ENCODE measurements at places on chromosomes 4 and X. TPM values are rescaled to one million over a fixed set of nuclear protein-coding genes. Genes with fewer than 3 reads are reported as not detected.

DNA sequence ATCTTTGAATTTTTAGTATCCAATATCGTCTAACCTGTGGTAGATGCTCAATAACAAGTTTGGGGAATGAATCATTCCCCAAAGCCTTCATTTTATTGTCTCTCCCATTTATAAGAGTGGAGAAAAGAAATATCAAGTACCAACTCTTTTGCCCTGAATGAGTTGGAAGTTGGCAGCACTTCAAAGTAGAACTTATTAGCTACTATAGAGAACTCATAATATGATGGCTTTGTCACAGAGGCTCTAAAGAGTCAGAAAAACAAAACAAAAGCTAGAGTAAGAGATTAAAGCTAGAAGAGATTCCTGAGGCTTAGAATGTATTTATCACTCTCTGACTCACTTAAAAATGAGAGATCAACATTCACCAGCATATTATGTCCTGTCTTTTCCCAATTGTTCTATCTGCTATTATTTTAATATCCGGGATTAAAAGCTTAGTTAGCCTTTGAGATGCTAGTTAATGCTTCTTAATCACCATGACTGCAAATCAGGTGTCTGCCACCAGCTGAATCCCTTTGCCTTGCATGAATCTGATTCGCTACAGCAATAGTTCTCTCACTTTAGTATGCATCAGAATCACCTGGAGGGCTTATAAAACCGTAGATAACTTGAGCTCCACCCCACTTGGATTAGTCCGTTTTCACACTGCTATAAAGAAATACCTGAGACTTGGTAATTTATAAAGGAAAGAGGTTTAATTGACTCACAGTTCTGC is 77.9 kb downstream of the PALLD start:
- no peak for DNase-seq

DNA sequence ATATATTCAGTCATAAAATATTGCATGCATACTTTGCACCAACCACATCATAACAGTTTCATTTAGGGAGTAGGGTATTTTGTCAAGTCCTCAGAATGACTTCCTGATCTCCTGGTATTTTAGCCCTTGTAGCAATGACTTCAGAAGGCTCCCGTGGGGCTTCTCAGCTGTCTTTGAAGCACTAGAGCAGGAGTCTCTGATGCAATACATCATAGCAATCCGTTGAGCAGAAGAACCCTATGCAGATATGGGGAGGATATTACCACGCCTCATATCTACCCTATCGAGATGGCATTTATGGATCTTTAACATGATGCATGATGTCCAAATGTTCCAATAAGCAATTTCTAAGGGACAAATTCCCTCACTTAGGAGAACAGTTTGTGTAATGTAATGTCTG is 373.7 kb upstream of the FTHL17 start:
- DNase-seq, result no peak

- peak; percentile 45 for DNase-seq
Observed at GRCh38 chr4:148216866-148217814, 225.1 kb downstream of the NR3C2 start.

DNA sequence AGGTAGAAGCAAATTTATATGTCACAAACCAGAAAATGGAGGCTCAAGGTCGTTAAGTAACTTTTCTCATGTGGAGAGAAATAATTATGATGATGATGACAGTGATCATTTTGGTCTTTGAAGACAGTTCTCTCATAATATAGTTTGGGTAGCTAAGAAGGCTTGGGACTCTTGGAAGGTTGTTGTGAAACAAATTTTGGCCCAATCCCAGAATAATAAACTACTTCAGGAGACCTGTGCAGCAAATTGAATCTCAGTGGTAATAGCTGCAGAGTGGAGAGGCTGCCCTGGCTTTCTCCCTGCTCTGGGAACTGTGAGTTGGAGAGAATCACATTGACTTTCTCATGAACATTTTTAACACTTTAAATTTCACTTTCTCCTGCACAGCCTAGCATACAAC is 217.2 kb upstream of the BOD1L1 start:
- DNase-seq, result no peak

DNA sequence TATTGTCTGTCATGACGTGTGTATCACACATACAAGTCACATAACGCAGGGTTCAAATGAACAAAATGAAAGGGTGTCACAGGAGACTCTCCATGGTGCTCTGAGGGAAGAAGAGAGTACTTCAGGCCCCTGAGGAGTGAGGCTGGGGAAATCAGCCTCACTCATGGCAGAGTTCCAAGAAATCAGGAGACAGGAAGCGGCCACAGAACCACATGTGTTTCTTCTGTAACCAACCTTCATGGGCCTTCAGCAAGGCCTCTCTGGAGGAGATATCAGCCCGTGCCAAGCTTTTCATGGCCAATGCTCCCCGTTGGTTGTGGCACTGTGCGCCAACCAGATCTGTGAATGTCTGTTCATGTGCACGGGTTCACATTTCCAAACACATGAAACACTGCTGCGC is 76.0 kb downstream of the NAT8L start:
- peak; percentile 24 for DNase-seq

DNA sequence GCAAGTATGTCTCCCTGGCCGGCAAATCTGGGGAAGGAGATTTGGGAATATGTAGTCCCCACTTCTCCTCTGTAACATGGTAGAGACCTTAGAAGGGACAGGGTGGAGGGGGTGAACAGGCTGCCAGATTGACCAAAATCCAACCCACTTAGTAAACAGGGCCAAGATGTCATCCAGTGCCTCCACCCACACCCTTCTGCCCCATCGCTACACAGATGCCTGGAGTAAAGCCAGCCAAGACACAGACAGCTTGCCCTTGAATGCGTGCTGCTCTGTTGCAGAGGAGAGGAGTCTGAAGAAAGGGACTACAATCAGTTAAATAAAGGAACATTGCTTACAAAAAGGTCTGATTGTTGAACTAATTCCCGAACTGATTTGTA is 160.1 kb upstream of the LDB2 start:
- no peak for DNase-seq

- DNase-seq, result no peak
Observed at GRCh38 chr4:15920723-15921591, 17.6 kb downstream of the FGFBP1 start.

GRCh38 chrX:83160096-83160495 is 348.0 kb upstream of the POU3F4 start:
- DNase-seq, result no peak

DNA sequence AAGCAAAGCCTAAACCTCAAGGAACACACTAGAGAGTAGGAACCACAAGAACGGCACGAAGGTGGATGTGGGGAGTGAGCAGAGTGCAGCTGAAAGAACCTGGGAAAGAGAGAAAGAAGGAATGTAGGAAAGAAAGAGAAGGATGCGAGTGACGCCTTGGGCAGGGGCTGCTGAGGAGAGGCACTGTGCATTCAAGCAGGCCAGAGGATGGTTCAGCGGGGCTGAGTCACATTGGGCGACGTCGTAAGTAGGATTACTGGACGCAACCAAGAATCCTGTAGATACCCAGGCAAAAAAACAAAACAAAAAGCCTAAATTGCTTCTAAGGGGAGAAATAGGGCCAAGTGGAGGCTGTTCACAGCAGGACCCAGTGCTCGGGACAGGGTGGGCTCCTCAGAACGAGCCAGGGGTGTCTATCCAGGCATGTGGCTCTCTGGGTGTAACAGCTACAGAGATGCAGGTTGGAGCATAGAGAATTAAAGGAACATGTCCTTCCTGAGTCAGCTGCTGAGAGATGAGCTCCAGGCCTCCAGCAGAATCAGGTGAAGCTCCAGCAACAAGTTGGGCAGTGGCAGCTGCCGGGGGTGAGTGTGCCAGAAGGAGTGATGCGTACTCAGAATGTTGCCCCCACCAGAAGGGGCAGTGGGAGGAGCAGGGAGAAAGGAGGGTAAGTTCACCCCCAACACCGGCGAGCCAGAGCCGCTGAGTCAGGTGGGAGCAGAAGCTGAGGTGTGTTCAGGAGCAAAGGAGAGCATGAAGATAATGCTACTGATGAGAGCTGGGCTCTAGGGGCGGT is 38.6 kb downstream of the NELFA start:
- DNase-seq, result no peak

- no peak for DNase-seq
Observed at GRCh38 chr4:79578606-79579005, 170.6 kb upstream of the GK2 start.

- DNase-seq, result no peak
Observed at GRCh38 chr4:127525608-127526007, 107.1 kb upstream of the INTU start.

GRCh38 chr4:11881364-11881763 is 452.7 kb upstream of the HS3ST1 start:
- DNase-seq, result no peak

DNA sequence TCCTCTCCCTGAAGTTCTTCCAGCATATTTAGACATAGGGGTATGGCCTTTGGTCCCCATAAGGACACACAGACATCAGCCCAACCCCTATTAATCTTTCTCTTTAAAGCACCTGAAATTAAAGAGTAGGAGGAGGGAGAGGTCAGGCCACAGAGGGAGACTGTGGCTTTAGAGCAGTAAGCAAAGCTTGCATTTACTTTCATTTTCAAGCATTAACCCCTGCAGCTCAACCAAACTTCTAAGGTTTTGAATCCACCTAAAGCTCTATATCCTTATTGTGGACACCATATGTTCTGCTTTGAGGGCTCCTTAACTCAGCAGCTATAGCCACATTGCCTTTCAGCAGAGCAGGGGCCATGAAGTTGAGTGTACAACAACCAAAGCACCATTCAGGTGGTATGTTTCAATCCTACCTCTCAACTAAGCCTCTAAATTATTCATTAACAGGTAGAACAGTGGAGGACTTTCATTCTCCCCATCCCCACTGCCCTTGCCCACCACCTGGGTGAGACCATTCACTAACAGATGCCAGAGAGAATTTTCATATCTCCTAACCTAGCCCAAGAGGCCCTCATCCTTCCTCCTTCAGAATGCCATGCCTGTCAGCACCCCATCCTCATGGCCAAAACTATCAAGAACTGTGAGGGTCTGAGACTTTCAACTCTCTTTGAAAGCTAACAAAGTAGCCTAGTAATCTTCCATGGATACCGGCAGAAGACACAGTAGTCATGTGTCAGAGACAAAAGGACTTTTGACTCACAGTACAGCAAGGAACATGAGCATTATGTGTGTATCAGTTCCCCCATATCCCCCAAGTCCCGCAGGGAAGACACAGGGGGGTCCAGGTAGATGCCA is 20.8 kb downstream of the LIN54 start:
- DNase-seq, result no peak

- no peak for DNase-seq
Observed at GRCh38 chr4:17512973-17513665, 1.2 kb upstream of the QDPR start.

DNA sequence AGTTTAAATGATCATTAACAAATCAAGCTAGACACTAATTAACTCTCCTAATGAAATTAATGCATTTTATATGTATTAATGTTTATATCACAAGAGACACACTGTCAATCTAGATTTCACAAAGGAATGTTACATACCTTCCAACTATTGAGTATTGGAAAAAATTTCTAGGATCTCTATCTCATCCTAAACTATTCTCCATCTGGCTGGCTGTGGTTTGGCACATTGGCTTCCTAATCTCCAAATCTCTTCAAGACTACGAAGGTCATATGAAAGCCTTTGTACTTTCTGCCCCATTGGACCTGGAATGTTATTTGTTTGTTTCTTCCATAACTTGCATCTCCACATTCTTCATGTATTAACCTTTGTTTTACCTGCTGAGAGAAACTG is 1160.0 kb downstream of the ADGRL3 start:
- no peak for DNase-seq

DNA sequence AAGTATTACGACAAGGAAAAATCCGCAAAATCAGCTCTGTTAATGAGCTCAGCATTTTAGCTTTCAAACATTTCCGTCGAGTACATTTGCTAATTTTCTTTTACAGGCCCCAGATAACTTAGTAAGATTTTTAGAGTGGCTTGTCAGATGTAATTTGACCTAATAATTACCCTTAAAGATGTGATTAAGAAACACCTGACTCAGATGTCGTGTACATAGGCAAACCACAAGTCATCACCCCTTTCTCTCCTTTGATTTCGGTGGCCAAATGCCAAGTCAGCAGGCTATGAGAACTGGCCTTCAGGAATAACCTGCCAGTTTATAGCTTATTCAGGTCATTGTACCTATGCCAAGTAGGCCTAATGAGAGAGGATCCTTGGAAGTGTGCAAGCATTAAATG is 369.6 kb downstream of the PCDH7 start:
- DNase-seq, result peak; percentile 89

- peak; percentile 61 for DNase-seq
Observed at GRCh38 chr4:186192066-186192612, 772 bp downstream of the CYP4V2 start.

GRCh38 chrX:118355225-118355920 is 9.5 kb downstream of the WDR44 start:
- DNase-seq, result no peak

DNA sequence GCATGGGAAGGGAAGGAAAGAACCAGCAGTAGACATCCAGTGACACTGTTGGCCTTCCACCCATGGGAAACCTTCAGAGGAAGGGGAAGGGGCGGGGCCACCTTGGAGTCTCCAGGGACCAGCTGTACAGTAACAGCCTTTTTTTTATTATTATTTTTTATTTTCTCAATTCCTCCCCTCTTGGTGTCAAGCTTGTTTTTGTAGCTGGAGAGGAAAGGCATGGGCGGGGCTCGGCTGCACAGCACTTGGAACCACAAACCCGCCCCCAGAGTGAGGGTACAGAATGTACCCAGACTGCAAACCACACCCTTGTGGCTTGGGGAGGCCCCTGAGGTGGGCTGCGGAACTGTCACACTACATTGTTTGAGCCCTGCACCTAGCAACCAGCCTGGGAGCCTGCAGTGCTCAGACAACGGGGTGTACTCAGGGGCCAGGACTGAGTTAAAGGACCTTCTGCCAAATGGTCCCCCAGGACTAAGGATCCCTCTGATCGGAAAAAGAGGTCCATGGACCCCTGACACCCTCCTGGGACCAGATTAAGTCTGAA is 45.7 kb downstream of the PRPS1 start:
- peak; percentile 71 for DNase-seq

DNA sequence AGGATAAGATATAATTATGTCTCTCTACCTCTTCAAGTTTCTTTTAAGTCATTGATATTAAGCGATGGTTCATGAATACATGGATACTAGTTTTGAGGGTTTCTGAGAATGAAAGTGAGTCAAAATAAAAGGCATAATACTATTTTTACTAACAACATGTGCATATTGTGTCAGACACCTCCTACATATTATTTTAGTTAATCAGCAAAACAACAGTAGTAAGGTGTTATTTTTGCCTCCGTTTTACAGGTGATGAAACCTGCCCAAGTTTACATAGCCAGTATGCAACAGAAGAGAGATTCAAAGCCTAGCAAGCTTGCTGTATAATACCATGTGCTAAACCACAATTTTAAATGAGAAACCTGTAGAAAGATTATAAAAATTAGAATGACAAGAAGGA is 544.1 kb downstream of the EPHA5 start:
- no peak for DNase-seq

The ZNF157 gene
- polyA plus RNA-seq, result 0.27 TPM

The KLHL13 gene
- 73.6 TPM for polyA plus RNA-seq

The USP17L17 gene
- not detected for polyA plus RNA-seq

The GYPE gene
- 0.70 TPM for polyA plus RNA-seq

The CSN1S1 gene
- polyA plus RNA-seq, result not detected

The SPANXD gene
- not detected for polyA plus RNA-seq

The LPAR4 gene
- polyA plus RNA-seq, result 3.6 TPM

The CXCL5 gene
- 0.30 TPM for polyA plus RNA-seq

The NPNT gene
- polyA plus RNA-seq, result 163 TPM

The RBPJ gene
- polyA plus RNA-seq, result 64.3 TPM

The C4orf50 gene
- polyA plus RNA-seq, result 0.58 TPM

Data from large intestine (tissue), 12 donors.